ENCODE measurements at places on chromosomes 5 and 9.

- DNase-seq = no peak
Observed at GRCh38 chr5:125137535-125137934, 391.1 kb upstream of the ZNF608 start.

DNA sequence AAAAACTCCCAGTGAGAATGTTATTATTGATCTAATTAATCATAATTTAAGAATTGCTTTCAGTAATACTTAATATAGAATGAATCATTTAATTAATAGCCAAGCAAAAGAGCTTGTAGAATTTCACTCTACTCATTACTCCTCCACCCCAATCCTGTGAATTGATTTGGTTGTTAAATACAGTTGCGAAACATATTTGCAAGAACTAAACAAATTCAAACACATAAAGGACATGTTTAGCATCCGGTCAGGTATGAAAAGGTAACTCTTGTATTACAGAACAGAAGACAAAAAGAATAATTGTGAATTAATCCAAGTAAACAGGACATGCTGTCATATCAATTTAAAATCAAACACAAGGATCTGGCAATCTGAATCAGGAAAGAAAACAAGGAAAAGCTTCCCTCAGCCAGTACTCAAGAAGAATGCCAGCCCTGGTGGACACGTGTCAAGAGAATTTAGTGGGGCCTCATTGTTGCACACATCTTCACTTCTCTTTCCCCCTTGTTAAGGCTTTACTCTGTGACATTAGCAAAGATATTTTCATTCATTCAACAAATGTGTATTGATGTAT, 89.4 kb upstream of the SLC12A2 start:
- no peak for DNase-seq

- no peak for DNase-seq
Observed at GRCh38 chr5:101103874-101104273, 200.8 kb upstream of the ST8SIA4 start.

- DNase-seq = no peak
Observed at GRCh38 chr5:137114529-137114928, 384.6 kb downstream of the SPOCK1 start.

- no peak for DNase-seq
Observed at GRCh38 chr5:174402222-174402812, 322.1 kb upstream of the MSX2 start.

GRCh38 chr5:131270809-131271208, 7.0 kb downstream of the CDC42SE2 start:
- no peak for DNase-seq

- DNase-seq = no peak
Observed at GRCh38 chr5:102090770-102091169, 205.3 kb downstream of the SLCO4C1 start.

GRCh38 chr5:154010660-154011059, 28.1 kb downstream of the FAM114A2 start:
- no peak for DNase-seq

GRCh38 chr5:115586525-115587146, 15.6 kb downstream of the TICAM2 start:
- no peak for DNase-seq

- no peak for DNase-seq
Observed at GRCh38 chr5:65823204-65823603, 101.2 kb downstream of the NLN start.

DNA sequence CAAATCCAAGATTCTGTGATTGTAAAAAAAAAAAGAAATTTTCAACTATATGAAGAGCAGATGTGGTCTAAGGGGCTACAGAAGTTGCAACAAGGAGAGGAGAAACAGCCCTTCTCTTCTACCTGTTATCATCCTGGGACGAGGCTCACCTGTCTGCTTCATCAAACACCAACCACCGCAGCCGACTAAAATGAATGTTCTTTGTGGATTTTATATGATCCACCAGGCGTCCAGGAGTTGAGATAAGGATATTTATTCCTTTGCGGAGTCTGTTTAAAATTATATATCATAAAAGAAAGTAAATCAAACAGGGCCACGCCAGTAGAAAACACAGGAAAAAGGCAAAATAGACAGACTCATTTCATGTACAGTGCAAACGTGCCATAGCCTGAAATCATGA, 21.5 kb downstream of the DDX31 start:
- DNase-seq = no peak

DNA sequence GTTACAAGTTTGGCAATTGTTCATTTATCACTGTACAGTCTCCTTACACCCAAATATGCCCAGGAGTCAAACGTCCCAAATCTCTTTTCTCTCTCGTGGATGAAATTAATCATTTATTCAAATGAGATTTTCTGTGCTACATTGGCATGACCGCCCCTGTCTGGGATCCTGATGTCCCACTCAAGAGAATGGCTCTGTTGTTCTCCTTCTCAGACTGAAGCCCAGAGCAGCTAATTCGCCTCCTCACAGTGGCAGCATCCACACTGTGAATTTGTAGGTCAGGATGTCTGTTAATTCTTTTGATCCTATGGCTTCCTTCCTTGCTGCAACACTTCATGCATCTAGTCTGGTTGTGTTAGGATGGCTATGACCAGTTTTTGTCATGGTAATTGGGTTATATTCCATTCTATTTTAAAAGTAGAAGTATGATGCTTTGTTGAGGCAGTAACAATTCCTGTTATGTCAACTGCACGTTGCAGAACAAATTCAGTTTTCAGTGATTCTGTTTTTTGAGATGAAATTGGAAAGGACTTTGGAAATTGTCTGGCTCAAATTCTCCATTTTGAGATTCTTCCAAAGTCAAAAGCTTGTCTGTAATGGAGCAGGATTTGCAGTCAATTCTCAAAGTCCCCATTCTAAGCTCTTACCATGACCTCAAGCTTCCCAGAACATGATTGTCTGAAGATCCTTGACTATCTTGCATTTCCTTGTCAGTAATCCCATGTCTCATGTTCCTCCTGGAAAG, 141.5 kb upstream of the GAS1 start:
- no peak for DNase-seq

- DNase-seq = no peak
Observed at GRCh38 chr9:91966503-91966902, 16.5 kb upstream of the ROR2 start.

DNA sequence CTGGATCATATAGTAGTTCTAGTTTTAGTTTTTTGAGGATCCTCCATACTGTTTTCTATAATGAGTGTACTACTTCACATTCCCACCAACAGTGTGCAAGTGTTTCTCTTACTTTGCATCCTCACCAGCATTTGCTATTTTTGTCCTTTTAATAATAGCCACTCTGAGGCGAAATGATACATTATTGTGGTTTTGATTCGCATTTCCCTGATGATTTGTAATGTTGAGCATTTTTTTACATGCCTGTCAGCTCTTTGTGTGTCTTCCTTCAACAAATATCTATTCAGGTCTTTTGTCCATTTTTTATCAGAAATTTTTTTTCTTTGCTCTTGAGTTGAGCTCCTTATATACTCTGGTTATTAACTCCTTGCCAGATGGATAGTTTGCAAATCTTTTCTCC, 114.0 kb downstream of the ADAMTSL1 start:
- DNase-seq = no peak

GRCh38 chr5:160353379-160353778, 17.0 kb downstream of the C1QTNF2 start:
- DNase-seq = no peak

GRCh38 chr5:50564558-50564957, 101.9 kb upstream of the PARP8 start:
- no peak for DNase-seq

- no peak for DNase-seq
Observed at GRCh38 chr5:172904312-172904642, 54.9 kb upstream of the RPL26L1 start.

GRCh38 chr5:142551338-142552067, 134.4 kb downstream of the FGF1 start:
- DNase-seq = no peak

DNA sequence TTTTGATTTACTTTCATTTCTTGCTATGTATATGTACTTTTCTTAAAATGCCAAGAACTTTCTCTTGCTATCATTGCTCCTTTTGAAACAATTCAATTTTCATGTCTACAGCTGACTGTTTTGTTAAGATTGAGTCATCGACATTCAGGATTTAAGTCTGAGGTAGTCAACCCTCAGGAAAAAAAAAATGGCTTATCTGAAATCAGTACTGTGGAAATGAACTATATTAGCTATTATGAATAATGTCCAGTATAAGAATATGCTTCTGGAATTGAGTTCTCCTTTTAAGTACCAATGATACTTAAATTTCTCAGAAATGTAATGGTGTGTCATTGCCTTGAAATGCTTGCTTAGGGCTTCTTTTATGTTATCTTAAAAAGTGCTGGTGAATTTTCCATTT, 37.9 kb downstream of the TNFAIP8 start:
- DNase-seq = no peak

DNA sequence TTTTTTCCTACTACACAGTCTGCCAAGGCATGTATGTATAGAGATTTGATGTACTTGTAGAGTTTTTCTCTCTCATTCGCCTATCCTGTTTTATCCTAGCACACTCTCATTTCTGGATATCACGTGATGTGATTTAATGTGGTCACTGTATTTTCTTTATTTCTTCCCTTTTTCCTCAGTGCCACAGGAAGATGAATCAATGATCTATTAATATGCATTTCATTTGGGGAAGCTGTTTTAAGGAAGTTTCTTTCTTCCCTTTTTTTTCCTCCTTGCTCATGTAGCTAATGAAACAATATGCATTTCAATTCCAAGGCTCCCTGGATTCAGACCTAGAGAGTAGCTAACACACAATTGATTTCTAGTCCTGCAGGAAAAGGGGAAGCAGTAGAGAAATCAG, 506.3 kb upstream of the WWC1 start:
- no peak for DNase-seq

GRCh38 chr9:121271368-121272341, 3.7 kb downstream of the GSN start:
- DNase-seq = no peak

GRCh38 chr5:42995360-42995751, 44.8 kb downstream of the ANXA2R start:
- DNase-seq = no peak

DNA sequence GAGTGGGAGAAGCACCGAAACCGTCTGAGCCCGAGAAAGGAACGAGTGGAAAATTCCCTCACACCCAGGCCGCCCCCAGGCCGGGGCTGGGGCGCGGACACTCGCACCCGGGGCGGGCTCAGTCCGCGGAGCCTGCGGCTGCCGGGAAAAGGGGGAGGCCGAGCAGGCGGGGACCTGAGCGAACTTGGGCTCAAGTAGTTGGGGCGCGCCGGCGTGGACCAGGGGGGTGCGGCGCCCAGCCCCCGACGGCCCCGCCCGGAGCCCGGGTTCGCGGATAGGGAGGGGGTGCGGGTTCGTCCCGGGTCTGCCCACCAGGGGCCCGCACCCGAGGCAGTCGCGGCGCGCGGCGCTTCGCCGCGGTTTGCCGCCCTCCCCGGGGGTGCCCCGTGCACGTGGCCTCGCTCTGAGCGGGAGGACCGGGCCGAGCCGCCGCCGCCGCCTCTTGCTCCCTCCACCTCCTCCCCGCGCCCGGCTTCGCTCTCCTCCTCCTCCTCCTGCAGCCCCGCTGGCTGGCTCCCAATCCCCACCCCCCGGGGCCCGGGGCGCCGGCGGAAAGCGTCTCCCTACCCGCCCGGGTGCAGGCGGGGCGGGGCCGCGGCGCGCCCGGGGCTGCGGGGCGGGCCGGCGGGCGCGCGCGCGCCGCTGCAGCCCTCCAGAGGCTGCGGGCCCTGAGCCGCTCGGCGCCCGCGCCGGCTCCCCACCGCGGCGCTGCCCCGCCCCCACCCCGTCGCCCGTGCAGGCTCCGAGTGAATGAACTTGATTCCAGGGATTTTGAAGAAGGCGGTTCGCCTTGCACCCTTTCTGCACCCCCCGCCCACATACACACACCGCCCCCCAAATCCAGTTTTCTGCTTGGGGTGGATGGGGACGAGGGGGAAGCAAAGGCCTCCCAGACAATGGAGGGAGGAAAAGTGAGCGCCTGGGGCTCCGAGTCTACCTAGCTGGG, 1.3 kb upstream of the NFIB start:
- no peak for DNase-seq

GRCh38 chr9:93911136-93911745, 43.9 kb downstream of the BARX1 start:
- DNase-seq = no peak

- no peak for DNase-seq
Observed at GRCh38 chr9:114221706-114222465, 66.5 kb downstream of the COL27A1 start.

DNA sequence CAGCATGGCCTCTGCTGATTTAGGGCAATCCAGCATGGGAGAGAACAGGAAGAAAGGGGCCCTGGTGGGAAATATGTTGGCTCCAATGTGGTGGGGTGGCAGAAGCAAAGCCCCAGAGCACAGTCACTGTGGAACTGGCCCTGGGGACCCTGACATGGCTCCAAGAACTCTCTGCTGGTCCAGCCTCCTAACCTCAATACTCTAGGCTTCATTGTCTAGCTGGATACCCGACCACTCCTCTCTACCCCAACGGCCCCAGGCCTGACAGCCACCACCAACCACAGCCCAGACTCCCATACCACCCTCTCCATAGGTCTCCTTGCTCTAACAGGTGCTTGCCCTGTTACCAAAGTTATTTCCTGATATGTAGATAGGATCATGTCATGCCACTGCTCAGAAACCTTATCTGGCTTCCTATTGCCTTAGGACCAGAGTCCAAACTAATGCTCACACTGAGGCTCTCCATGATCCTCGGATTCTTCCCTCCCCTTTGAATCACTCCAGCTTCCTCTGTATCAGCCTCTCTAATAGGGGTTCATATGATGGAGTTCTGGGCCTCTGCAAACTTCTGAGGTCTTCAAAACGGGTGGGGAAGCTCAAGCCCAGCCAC, 12.9 kb downstream of the ACSL6 start:
- DNase-seq = no peak

Measured in omental fat pad (tissue), 4 donors.